ENCODE measurements at places on chromosomes 13 and 19.

GRCh38 chr13:48876289-48876688 is 99.4 kb upstream of the FNDC3A start:
- no peak for DNase-seq

GRCh38 chr13:87147076-87147475 is 524.1 kb upstream of the SLITRK5 start:
- DNase-seq, result no peak

GRCh38 chr13:106241974-106242953 is 293.2 kb downstream of the EFNB2 start:
- no peak for DNase-seq

GRCh38 chr13:43815204-43815603 is 28.4 kb upstream of the ENOX1 start:
- no peak for DNase-seq

- DNase-seq, result no peak
Observed at GRCh38 chr13:44426461-44426860, 52.8 kb downstream of the SERP2 start.
